ENCODE measurements at places on chromosomes 4 and X. TPM values are rescaled to one million over a fixed set of nuclear protein-coding genes. Genes with fewer than 3 reads are reported as not detected.

GRCh38 chr4:48949518-48950219 lies 36.4 kb upstream of the CWH43 start:
- no peak for DNase-seq

- DNase-seq: peak; percentile 53
Measured at GRCh38 chrX:31658360-31658759, 586.5 kb upstream of the FTHL17 start.

DUX4 gene
- total RNA-seq: not detected

GRCh38 chr4:61408861-61409260 lies 208.7 kb downstream of the ADGRL3 start:
- no peak for DNase-seq

FIP1L1 gene
- 74.4 TPM for total RNA-seq

DNA sequence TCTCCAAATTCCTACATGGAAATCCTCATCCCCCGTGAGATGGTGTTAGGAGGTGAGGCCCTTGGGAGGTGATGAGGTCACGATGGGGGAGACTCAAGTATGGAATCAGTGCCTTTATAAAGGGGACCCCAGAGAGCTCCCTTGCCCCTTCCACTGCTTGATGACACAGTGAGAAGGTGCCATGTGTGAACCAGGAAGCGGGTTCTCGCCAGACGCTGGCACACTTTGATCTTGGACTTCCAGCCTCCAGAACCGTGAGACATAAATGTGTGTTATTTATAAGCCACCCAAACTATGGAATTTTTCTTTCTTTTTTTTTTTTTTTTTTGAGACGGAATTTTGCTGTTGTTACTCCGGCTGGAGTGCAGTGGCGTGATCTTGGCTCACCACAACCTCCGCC lies 237.6 kb downstream of the DHRSX start:
- no peak for DNase-seq

- DNase-seq: no peak
Measured at GRCh38 chr4:183220236-183220635, 99.8 kb downstream of the CLDN22 start.

TMEM150C gene
- 16.8 TPM for total RNA-seq

DNA sequence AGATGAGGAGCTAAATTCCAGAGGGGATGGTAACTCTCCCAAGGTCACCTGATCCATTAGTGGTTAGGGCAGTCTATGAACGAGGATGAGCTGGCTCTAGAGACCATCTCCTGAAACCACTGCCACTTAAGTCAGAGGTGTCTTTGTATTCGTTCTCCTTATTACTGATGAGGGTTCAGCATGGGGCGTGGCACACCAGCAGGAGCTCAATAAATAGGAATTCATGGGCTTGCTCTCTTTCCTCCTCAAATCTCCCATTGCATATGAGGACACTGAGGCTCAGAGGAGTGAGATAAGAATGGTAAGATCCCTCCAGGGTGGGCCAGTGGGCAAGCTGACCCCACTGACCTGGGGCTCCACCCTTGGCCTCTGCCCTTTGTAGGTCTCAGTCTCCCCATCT lies 1.7 kb upstream of the GATA1 start:
- no peak for DNase-seq

GPR34 gene
- 16.1 TPM for total RNA-seq

DNA sequence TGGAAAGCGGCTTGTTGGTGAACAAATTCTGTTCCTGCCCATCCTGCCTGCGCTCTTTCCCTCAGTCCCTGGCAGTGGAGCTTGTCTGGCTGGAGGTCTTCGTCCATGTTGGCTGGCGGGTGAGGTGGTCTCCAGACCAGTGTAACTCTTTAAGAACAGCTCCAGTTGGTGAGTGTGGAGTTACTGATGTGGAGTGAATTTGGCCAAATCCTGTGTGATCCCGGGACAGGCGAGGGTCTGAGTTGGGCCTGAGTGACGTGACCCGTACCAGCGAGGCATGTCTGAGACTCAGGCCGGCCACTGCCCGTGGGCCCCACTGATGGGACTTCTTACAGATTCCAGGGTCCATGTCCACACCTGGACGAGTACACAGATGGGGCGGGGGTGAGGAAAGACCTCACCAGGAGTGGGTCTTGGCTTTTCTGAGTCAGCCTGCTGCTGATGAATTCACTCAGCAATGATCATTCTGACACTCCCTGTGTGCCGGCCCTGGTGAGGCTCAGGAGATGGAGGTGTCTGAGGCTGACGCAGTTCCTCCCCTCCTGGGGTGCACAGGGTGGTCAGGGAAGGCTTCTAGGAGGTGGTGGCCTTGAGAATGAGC lies 45.5 kb downstream of the PSAPL1 start:
- no peak for DNase-seq

SCARB2 gene
- total RNA-seq: 243 TPM

GRCh38 chr4:184380707-184381106 lies 93.6 kb downstream of the IRF2 start:
- DNase-seq: no peak

CT47B1 gene
- total RNA-seq: not detected

TRAM1L1 gene
- total RNA-seq: 12.5 TPM

DNA sequence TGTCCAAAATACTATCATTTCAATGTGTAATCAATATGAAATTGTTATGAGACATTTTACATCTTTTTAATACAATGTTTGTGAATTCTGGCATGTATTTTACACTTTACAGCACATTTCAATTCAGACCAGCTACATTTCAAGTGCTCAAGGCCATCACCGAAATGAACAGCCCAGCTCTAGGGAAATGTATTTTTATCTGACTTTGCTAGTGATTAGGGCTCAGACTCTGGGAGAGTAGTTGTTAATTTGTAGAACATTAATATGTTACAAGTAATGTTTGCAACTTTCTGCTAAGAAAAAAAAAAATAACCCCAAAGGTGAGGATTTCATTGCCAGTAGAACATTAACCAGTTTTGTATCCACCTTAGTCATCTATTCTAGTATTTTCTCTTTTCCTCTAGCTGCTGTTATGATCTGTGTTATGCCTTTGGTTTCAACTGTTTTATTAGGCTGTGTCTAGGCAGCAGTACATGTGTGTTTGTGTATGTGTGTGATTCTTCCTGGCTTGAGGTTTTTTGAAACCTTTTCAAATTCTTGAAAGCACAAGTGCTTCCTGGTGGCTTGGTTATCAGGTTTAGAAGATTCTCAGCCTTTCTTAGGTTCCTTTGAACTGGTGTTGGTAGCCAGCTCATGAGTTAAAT lies 125.9 kb downstream of the NSUN7 start:
- DNase-seq: no peak
